ENCODE measurements at places on chromosomes 11 and 22.

- DNase-seq = no peak
Observed at GRCh38 chr22:37442537-37442936, 15.3 kb upstream of the ELFN2 start.

- DNase-seq = no peak
Observed at GRCh38 chr11:77542296-77542695, 47.5 kb upstream of the AQP11 start.

- no peak for DNase-seq
Observed at GRCh38 chr11:74025467-74026166, 16.7 kb upstream of the UCP3 start.

- DNase-seq = no peak
Observed at GRCh38 chr11:9004183-9004926, 554 bp upstream of the NRIP3 start.

DNA sequence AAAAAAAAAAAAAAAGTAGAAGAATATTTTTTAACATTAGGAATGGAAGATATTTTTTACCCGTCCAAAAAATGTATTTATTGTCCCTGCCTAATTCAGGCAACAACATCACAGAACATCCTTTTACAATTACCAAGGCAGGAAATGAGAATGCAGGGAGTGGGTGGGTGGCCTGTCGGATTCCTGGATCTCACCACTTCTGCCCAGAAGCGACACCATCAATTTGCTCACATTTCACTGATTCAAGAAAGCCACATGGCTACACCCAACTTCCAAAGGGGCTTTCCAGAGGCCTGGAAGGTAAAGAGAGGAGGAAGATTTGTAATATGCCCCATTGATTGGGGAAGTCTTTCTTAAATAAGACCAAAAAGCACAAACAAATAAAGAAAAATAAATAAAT lies 93.8 kb upstream of the CLPB start:
- no peak for DNase-seq

- no peak for DNase-seq
Observed at GRCh38 chr11:42524534-42525227, 787.1 kb upstream of the API5 start.

DNA sequence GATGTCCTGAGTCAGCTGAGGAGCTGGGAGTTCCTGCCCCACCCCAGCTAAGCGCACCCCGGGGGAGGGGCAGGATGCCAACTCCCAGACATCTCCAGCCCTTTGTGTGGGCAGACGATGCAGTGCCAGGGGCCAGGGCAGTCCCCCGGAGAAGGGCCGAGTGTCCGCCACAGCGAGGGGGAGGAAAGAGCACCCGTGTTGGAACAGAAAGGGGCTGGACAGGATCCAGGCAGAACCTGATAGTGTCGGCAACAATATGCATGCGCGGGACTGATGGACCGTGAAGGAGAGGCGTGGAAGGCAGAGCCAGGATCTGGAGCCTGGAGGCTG lies 1434.7 kb downstream of the BRD1 start:
- peak; percentile 72 for DNase-seq

DNA sequence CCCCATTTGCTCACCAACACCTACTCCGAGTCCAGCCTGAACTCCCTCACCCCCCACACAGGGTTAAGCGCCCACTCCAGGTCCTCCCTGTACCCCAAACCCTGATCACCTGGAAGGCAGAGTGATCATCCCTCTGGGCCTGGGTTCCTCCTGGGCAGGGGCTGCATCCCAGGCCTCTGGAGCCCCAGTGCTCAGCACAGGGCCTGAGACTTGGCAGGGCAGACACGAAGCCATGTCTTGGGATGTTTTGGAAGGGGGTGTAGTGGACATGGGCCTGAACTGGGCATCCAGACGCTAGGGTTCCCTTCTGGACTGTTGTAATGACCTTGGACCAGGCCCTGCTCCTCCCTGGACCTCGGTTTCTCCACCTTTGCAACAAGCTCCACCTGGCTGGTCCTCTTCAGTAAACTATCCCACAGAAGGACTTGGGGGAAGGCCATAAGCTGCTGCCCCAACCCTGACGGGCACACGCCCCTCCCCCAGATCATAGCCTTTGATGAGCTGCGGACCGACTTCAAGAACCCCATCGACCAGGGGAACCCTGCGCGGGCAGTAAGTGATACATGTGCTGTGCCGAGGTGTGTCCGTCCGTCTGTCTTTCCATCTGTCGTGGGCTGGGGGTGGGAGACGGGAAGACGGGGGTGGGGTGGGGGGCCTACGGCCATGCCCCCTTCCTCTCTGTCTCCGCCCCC lies 3.9 kb downstream of the CNIH2 start:
- no peak for DNase-seq

DNA sequence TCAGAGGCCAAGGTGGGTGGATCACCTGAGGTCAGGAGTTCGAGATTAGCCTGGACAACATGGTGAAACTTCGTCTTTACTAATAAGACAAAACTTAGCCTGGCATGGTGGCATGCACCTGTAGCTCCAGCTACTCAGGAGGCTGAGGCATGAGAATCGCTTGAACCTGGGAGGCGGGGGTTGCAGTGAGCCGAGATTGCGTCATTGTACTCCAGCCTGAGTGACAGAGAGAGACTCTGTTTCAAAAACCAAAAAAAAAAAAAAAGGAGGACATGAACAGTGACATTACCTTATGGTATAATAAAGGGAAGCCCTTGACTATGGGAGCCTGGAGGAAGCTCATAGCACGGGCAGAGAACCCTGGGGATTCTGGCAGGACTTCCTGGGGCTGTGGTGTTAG lies 16.5 kb upstream of the PLEKHB1 start:
- no peak for DNase-seq

DNA sequence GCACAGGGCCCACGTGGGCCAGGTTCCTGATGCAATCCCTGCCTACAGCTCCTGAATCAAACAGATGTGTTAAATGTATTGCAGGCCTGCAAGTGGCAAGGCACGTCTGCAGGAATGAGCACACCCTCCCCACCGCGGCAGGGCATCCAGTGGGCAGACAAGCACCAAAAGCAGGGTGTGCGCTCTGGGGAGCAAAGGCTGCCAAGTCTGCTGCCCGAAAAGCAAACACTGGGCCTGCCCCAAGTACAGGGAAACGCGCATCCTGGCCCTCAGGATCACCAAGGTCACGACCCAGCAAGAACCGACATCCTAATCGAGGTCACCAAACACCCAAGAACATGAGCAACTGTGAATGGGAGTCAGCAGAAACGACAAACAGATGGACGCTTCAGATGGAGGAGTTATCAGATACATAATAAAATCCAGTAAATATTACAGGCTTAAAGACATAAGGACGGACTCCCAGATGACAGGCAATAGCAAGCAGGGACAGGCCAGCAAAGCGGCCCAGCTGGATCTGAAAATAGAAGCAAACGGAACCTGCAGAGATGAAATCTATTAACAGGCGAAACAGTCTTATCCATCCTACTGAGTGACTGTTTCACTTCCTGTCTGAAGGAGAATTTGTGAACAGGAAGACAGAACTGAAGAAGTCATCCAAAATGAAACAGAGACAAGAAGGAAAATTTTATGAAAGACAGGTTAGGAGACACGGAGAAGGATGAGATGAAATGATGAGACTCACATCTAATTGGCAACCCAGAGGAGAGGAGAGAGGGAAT lies 26.7 kb downstream of the CARS1 start:
- DNase-seq = no peak

- no peak for DNase-seq
Observed at GRCh38 chr11:71498091-71498490, 29.0 kb upstream of the KRTAP5-7 start.

DNA sequence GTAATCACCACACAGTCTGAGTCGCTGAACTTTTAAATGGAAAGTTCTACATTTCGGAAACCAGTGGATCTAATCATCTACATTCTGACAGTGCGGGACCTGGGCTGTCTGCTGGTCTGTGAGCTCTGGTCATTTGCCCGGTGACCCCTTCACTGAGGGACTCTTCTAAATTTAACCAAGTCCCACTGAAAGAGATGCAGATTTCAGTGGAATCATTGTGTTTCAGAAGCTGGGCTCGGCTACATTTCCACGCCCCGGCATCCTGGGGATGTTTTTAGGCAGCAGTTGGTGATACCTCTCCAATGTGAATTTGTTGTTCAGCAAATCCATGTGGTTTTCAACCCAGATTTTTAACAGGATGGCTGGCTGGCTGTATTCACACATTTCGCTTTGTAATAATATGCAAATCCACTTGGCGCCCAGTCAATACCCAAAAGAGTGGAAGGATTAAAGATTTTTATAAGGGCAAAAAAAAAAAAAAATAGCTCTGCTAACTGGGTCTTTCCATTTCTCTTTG lies 145.5 kb upstream of the RASSF10 start:
- DNase-seq = no peak

- no peak for DNase-seq
Observed at GRCh38 chr22:23516304-23516703, 63.8 kb downstream of the IGLL1 start.

GRCh38 chr11:37109286-37109585 lies 511.2 kb upstream of the RAG2 start:
- DNase-seq = no peak

DNA sequence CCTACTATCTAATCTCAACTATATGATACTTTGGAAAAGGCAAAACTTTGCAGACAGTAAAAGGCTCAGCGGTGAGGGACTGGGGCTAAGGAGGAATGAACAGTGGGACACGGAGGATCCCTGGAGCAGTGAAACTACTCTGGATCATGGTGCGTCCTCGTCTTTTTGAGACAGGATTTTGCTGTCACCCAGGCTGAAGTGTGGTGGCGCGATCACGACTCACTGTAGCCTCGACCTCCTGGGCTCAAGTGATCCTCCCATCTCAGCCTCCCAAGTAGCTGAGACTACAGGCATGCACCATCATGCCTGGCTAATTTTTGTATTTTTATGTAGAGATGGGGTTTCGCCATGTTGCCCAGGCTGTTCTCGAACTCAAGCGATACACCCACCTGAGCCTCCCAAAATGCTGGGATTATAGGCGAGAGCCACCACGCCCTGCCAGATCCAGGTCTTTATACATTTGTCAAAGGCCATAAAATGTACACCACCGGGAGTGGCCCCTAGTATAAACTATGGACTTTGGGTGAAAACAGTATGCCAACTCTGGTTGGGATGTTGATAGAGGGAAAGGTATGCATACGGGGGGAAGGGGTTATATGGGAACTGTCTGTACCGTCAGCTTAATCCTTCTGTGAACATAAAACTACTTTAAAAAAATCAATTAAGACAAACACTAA lies 28.0 kb upstream of the CYP2D6 start:
- DNase-seq = no peak

GRCh38 chr22:30244066-30244465 lies 2.5 kb downstream of the LIF start:
- DNase-seq = no peak

DNA sequence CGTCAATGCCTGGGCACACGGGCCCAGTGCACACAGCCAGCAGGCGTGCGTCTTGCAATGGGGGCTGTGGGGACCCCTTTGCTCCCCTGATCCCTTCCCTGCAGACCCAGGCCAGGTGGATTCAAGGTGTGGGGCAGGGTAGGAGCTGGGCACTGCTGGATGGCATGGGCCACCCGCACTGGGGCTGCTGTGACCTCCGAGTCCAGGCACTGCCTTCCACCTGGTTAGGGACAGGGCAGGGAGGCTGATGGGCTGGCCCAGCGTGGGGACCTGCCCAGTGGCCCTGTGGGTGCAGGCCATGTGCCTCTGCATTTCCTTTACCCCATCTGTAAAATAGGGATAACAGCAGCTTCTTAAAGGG lies 22.9 kb downstream of the KCNQ1 start:
- DNase-seq = peak; percentile 88

DNA sequence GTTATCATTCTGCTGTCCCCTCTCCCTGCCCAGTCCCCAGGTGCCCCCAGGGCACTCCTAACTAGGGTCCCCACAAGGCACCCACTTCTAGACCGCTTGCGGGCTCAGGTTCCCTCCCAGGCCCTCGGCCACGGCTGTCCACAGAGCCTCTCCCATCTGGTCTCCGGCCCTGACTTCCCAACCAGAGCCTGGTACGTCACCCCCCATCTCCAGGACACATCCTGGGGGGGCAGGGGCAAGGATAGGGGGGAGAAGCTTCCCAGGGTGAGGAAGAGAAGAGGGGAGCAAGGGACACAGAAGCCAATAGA lies 457 bp downstream of the SSTR3 start:
- DNase-seq = no peak

- DNase-seq = no peak
Observed at GRCh38 chr11:17298302-17298701, 21.8 kb downstream of the NUCB2 start.

GRCh38 chr11:67252831-67253239 lies 13.4 kb upstream of the GRK2 start:
- peak; percentile 81 for DNase-seq

- no peak for DNase-seq
Observed at GRCh38 chr11:132347156-132348090, 977.0 kb downstream of the NTM start.

GRCh38 chr11:2130881-2131352 lies 8.3 kb downstream of the IGF2 start:
- no peak for DNase-seq

GRCh38 chr11:130144861-130145281 lies 14.7 kb upstream of the ST14 start:
- no peak for DNase-seq

- DNase-seq = no peak
Observed at GRCh38 chr22:19480173-19480568, 451 bp downstream of the CDC45 start.

All from vagina (tissue), 2 donors.